Ovary (tissue), 10 donors: ENCODE measurements at places on chromosomes 11 and 22.

- H3K36me3 ChIP-seq = no peaks in the 10 kb centered on the region
- H3K4me3 ChIP-seq = no peak overlapping the region
- no peak for DNase-seq
- H3K27ac ChIP-seq = no peak overlapping the region
- peaks cover 5% of the 10 kb centered on the region for H3K4me1 ChIP-seq
Observed at GRCh38 chr22:43733138-43733537, 79.0 kb downstream of the EFCAB6 start.

DNA sequence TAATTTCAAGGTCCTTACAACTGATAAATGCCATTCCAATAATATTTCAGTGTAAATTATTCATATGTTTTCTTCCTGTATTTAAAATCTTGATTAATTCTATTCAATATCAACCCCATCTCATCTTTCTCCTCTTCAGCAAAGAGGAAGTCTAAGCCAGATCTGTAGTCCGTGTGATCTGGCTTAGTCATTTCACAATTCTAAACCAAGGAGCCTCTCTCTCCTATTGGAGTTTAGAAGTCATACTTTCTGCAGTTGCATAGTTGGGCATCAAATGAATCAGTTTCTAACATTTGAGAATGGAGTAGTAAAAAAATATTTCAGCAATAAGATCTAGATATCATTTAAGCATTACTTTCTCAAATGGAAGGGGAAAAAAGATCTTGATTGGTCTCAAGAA, 354.9 kb downstream of the JRKL start:
- H3K36me3 ChIP-seq = no peaks in the 10 kb centered on the region
- no peaks in the 10 kb centered on the region for H3K4me1 ChIP-seq
- H3K27me3 ChIP-seq = no peaks in the 10 kb centered on the region
- H3K4me3 ChIP-seq = no peak overlapping the region

GRCh38 chr22:25347752-25348102, 128.3 kb downstream of the CRYBB2 start:
- DNase-seq = no peak
- H3K4me3 ChIP-seq = no peak overlapping the region
- no peaks in the 10 kb centered on the region for H3K27me3 ChIP-seq
- no peak overlapping the region for H3K27ac ChIP-seq
- H3K4me1 ChIP-seq = no peaks in the 10 kb centered on the region
- H3K36me3 ChIP-seq = peaks cover 2% of the 10 kb centered on the region

DNA sequence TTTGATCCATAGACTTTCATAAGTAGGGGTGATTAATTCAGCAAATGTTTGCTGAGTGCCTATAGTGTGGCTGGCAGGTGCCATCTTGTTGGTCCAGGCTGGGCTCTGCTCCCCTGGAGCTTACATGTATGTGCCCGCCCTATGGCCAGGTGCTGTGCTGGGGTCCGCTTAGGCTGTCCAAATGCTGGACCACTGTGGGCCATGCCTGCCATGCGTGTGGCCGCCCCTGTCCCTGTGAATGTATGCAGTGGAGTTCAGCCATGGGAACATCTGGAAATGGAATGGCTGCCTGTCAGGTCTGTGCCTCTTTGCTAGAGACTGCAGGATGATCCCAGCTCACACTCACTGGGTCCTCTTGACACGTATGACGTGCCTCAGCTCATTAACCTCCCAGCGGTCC, 594.6 kb downstream of the TBC1D22A start:
- no peaks in the 10 kb centered on the region for H3K36me3 ChIP-seq
- H3K27ac ChIP-seq = no peak overlapping the region
- no peaks in the 10 kb centered on the region for H3K4me1 ChIP-seq
- no peak overlapping the region for H3K4me3 ChIP-seq
- H3K27me3 ChIP-seq = no peaks in the 10 kb centered on the region

- H3K36me3 ChIP-seq = no peaks in the 10 kb centered on the region
- H3K4me1 ChIP-seq = peaks cover 55% of the 10 kb centered on the region
- peak overlapping the region; percentile 91 for H3K27ac ChIP-seq
Observed at GRCh38 chr11:65491614-65492386, 7.0 kb upstream of the MALAT1 start.

DNA sequence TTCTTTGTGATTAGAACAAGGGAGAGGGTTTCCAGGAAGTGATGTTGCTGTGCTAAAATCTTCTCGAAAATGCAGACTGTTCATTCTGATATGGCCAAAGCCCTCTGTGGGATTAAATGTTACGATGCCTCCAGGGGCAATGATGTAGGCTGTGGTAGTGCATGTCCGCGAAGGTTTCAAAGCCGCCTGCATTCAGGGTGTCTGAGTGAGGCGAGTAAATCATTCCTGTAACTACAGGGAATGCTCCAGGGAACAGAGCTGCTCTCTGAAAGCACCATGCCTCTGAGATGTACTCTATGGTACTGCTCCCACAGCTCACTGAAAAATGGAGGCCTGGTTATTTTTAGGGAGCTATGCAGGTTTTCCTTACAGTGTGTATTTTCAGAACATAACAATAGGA, 21.2 kb downstream of the PDGFD start:
- H3K36me3 ChIP-seq = no peaks in the 10 kb centered on the region
- H3K4me3 ChIP-seq = no peak overlapping the region
- H3K27ac ChIP-seq = no peak overlapping the region
- H3K27me3 ChIP-seq = no peaks in the 10 kb centered on the region

GRCh38 chr11:87330187-87330601, 292.5 kb downstream of the TMEM135 start:
- no peaks in the 10 kb centered on the region for H3K4me1 ChIP-seq
- no peaks in the 10 kb centered on the region for H3K27me3 ChIP-seq
- no peak overlapping the region for H3K4me3 ChIP-seq
- no peak for DNase-seq
- no peak overlapping the region for H3K27ac ChIP-seq
- no peaks in the 10 kb centered on the region for H3K36me3 ChIP-seq

GRCh38 chr11:5223686-5224085, 3.2 kb downstream of the HBB start:
- H3K27me3 ChIP-seq = no peaks in the 10 kb centered on the region
- H3K4me1 ChIP-seq = no peaks in the 10 kb centered on the region
- no peak overlapping the region for H3K27ac ChIP-seq
- DNase-seq = no peak
- H3K4me3 ChIP-seq = no peak overlapping the region

DNA sequence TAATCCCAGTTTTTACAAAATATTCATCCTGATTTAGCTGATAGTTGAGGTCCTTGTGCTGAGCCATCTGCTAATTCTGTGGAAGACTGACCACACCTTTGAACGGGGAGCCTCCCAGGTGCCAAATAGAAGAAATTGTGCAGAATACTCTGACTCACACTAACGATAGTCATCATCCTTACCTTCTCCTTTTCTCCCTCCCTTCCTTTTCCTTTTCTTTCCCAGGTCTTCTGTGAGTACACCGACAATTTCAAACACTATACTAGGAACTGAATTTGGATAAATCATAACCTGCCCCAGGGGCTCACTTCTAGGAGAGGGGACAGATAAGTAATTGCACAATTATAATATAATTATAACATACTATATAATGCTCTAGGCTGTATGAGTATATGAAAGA, 73.1 kb upstream of the CTSC start:
- no peak for DNase-seq
- H3K4me3 ChIP-seq = no peak overlapping the region
- H3K27me3 ChIP-seq = no peaks in the 10 kb centered on the region
- H3K27ac ChIP-seq = no peak overlapping the region
- H3K4me1 ChIP-seq = no peaks in the 10 kb centered on the region

DNA sequence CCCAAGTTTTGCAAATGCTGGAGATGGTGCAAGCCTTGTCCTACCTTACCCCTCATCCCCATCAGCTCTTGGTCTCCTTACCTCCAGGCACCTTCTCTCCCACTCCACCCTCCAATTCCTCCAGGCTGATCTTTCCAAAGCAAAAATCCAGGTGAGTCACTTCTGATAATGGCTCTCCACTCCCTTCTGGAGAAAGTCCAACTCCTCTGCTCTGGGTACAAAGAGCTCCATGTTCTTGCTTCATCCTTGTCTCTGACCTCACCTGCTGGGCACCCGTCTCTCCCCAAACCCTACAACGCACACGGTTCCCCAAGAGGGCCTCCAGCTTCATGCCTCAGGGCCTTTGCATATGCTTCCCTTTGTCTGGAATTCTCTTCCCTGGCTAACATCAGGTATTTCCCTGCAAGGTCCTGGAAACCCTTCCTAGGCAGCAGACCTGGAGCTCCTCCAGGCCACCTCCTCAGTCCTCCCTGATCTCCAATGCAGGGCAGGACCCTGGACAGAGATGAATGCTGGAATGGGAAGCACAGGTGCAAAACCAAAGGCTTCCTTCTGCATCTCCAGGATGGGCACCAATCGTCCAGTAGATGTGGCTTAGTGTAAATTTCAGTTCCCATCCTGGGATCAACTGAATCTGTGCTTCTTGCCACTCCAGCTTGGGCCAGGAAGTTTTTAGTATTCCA, 22.7 kb downstream of the IFT27 start:
- H3K27ac ChIP-seq = no peak overlapping the region
- no peaks in the 10 kb centered on the region for H3K36me3 ChIP-seq
- no peaks in the 10 kb centered on the region for H3K27me3 ChIP-seq
- no peak overlapping the region for H3K4me3 ChIP-seq

GRCh38 chr11:71446942-71447688, 1.1 kb downstream of the DHCR7 start:
- DNase-seq = no peak
- H3K4me3 ChIP-seq = peak overlapping the region; percentile 85
- no peaks in the 10 kb centered on the region for H3K27me3 ChIP-seq
- peaks cover 3% of the 10 kb centered on the region for H3K4me1 ChIP-seq
- no peaks in the 10 kb centered on the region for H3K36me3 ChIP-seq

DNA sequence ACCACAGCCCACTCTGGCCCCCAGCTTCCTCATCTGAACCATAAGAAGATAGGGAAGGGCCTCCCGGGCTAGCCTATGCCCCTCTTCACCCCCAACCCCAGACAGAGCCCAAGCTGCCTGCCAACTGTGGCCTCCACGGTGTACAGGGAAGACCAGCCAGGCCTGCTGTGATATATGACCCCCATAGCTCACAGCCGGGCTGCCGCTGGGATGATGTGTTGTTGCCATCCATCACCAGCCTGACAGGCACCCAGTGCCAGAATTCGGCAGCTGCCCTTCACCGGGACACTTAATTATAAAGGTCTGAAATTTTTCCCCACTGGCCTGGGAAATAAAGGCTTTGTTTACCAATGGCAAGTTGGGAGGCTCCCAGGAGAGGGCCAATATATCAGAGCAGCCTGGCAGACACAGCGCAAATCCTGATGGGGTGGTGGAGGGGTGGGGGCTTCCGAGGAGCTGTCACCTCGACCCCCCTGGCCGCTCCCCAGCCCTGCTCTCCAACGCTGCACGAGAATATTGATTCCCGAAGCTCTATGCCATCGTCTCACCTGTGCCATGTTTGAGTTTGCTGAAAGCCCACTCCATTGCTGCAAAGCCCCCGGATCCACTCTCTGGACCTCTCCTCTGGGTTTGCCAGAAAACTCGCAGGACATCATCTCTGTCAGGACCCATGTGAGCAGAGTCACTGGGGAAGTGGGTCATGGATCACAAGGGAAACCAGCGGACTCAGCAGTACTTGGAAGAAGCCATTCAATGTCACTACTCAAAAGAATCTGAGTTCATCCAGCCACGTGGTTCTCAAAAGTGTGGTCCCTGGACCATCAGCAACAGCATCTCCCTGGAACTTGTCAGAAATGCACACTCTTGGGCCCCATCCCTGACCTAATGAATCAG, 296.9 kb downstream of the MN1 start:
- H3K27me3 ChIP-seq = no peaks in the 10 kb centered on the region
- H3K36me3 ChIP-seq = no peaks in the 10 kb centered on the region
- H3K4me1 ChIP-seq = no peaks in the 10 kb centered on the region
- no peak for DNase-seq
- no peak overlapping the region for H3K27ac ChIP-seq

- no peaks in the 10 kb centered on the region for H3K36me3 ChIP-seq
- no peaks in the 10 kb centered on the region for H3K4me1 ChIP-seq
- H3K27me3 ChIP-seq = no peaks in the 10 kb centered on the region
- no peak overlapping the region for H3K27ac ChIP-seq
Observed at GRCh38 chr11:122852074-122852795, 13.9 kb downstream of the CRTAM start.
